ENCODE measurements at places on chromosomes 2 and 18.

- DNase-seq, result no peak
Observed at GRCh38 chr2:235264121-235264493, 229.7 kb upstream of the AGAP1 start.

DNA sequence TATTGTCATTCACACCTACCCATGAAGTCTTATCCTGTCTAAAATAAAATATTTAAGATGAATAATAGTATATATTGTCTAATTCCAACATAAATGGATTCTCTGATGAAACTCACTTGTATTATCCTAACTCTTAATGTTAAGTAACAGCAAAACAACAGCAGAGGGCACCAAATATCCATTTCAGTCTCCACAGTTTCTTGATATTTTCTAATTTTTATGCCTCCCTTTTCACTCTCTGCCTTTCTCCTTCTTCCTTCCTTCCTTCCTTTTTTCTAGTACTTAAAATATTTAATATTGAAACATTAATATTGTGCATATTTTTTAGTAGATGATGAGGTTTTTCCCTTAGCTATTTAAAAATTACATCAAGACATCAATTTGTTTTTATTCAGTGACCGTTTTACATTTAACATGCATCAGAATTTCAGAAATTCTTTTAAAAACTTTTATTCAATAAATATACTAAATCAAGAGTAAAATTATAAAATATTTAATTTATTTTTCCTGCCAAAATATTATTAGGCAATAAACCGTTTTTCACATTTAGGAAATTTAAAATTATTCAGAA lies 97.6 kb downstream of the WDR7 start:
- DNase-seq, result peak; percentile 31

DNA sequence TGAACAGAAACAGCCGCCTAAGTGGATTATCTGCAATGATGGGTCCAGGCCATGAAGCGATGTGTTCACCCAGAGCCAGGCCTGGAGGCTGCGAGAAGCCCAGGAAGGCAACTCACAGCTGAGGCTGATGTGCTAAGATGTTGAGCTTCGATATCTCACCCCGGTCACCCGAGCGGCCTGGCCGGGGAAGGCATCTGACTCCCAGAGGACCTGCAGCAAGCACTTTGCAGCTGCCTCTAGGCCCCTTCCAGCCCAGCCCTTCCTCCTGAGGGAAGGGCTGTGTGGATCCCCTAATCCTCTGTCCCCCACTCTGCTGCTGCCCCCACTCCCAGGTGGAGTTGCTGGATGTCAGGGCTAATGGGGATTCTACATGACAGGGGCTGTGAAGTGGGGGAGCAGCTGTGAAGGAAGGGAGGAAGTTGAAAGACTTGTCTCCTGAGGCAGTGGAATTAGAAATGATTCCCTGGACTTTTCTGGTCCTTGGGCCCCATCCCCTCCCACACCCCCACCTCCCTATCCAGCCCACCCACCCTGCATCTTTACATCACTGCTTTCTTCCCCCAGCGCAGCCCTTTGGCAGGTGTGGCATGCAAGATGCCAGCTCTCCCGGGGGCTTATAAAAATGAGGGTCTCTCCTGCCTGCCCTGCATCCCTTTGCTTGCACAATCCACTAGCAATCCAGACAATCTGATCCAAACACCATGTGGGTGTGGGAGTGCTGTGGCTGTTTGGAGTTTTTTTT lies 4.3 kb downstream of the ATP6V1B1 start:
- DNase-seq, result no peak

GRCh38 chr18:34773961-34774766 lies 64.1 kb downstream of the DTNA start:
- DNase-seq, result no peak

DNA sequence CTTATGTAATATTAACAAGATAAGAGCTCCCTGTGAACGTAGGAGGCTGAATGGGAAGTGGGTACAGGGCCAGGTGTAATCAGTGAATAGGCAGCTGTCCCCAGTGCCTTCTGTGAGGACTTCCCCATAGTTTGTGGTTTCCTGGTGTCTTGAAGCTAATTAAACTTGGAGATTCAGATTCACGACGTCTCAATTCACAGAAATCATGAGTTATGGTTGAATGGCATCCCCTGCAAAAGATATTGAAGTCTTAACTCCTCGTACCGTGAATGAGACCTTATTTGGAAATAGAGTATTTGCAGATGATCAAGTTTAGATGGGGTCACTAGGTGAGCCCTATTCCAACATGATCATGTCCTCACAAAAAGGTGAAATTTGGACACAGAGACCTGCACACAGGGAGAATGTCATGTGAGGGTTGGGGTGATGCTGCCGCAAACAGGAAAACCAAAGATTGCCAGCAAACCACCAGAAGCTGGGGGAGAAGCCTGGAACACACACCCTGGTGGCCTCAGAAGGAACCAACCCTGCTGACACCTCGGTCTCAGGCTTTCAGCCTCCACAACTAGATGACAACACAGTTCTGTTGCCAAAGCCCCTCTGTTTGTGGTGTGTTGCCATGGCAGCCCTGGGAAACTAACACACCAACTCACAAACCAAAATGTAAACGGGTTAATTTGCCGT lies 13.2 kb downstream of the ARL4C start:
- no peak for DNase-seq

DNA sequence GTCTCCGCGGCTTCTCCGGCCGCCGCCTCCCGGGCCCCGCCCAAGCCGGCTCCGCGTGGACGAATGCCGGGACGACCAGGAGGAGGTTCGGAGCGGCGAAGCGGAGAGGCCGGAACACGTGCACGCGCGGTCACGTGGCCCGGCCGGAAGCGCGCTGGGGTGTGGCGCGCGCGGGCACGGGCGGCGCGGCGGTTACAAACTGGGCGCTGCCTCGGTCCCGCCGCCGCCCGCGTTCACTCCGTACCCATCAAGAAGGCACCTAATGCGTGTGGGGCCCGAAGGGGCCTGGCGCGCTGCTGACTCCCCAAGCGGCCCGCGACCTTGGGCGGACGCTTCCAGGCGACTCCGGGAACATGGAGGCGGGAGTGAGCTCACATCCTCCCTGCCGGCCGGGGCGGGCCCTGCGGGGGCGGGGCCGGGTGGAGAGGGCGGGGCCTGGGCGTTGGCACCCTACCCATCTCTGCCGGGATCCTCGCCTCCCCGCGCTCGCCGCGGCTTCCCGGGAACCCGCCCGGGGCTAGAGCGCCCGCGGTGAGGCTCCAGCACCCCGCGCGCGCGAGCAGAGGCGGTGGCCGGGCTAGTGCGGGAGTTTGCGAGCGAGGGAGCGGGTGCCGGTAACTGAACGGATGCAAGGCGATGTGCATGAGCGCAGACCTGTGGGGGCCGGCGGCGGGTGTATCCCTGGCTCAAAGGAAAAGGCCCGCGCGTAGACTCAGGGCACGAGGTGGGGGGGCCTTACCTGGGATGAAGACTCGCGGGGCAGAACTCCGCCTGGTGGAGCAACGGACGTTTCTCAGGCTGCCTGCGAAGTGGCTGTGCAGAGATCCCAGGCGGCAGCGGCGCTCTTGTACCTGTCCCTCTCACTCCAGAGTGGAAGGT lies at the start of gene TMEM185B:
Gene TMEM185B, minus strand, starts transcription at position 367 of the 879 bp plus-strand sequence. CDS start 424 bp downstream, outside the sequence.
- DNase-seq, result peak; percentile 98

DNA sequence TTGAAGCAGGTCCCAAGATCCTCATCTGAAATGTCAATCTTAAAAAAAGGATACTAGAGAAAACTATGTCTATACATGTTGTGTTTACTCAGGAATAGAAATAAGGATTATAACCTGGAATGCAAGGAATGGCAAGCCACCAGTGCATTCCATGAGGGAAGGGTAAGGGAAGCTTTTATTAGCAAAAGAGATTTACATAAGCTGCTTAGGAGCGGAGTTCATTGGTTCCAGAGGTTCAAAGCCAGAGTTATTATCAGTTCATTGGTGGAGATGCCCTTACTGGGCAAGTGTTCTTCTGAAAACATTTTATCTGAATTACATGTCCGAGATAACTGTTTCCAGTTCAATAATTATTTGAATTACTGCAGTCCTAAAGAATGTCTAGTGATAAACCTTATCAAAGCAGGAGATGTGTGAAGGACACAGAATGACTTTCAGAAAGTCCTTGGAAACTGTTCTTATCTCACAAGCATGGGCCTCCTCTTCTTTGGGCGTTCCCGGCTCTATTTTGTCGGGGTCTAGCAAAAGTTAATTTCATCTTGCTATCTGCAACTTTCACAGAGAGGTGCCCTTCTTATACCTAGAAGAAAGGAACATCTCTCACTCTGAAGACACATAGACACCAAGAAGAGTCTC lies 23.5 kb downstream of the COMMD1 start:
- no peak for DNase-seq

DNA sequence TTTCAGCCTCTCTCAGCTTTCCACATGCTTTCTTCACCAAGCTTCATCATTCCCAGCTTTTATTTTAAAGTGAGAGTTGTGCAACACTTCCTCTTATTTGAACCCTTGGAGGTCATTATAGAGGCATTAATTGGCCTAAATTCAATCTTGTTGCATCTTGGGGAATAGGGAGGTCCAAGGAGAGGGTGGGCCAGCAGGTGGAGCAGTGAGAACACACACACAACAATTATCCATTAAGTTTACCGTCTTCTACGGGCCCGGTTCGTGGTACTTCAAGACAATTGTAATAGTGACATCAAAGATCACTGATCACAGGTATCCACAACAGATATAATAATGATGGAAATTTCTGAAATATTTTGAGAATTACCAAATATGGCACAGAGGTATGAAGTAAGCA lies 457.2 kb upstream of the SMIM21 start:
- DNase-seq, result no peak

- no peak for DNase-seq
Observed at GRCh38 chr2:146349334-146349733, 1495.5 kb upstream of the ACVR2A start.

Data from GM20000 (cell line).